T-helper 2 cell (primary cell): ENCODE measurements at places on chromosomes 1 and 21.

- DNase-seq = no peak
Measured at GRCh38 chr1:24294716-24295371, 24.3 kb upstream of the GRHL3 start.

- no peak for DNase-seq
Measured at GRCh38 chr1:109762821-109763645, 690 bp downstream of the EPS8L3 start.

- no peak for DNase-seq
Measured at GRCh38 chr1:64093941-64094340, 109.5 kb upstream of the UBE2U start.

DNA sequence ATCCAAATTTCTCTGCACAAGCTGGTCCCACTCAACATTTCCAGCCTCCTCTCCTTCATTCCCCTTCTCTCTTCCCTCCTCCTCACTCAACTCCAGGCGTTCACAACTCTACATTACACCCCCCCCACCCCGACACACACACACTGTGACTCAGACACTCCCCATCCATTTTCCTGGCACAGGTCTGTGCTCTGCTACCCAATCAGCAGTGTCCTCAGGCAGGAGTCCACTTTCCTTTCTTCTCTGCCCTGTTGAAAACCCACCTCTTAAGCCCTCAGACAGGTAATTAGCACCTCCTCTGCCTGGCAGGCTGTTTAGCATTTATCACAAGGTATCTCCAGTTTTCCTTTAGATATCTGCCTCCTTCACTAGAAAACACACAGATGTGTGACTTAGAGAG, 8.8 kb upstream of the LMX1A start:
- no peak for DNase-seq

- DNase-seq = no peak
Measured at GRCh38 chr1:23188434-23188884, 19.8 kb upstream of the LUZP1 start.

GRCh38 chr1:166969074-166969677, 6.2 kb downstream of the ILDR2 start:
- no peak for DNase-seq

DNA sequence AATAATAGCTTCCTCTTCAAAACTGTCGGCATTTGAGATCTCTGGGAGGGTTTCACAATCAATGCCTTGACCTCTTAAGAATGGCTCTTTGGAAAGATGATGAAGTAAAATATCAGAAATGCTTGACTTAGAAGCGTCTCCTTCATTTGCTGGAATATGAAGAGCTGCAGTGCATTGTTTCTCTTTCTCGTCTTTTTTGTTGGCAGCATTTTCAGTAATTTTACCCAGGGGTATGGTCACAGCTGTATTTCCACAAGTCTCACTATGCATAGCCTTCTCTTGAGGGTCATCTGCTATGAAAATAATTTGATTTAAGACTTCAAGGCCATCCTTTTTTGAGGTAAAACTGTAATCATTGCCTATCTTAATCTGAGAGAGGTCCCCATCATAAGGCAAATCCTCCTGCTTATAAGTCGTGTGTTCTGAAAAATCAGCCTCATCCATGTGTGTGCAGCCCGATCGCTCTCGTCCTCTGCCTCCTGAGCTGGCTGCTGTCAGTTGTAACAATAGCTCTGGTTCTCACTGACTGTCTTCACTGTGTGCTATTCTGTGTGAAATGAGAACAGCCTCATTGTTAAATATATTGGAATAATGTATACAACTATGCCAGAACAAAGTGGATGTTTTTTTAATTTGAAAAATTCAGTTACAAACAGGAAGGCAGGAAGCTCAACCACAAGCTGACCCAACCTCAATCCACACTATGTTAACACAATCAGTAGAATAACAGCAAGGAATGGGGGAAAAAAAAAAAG, 4.5 kb downstream of the AKNAD1 start:
- no peak for DNase-seq

DNA sequence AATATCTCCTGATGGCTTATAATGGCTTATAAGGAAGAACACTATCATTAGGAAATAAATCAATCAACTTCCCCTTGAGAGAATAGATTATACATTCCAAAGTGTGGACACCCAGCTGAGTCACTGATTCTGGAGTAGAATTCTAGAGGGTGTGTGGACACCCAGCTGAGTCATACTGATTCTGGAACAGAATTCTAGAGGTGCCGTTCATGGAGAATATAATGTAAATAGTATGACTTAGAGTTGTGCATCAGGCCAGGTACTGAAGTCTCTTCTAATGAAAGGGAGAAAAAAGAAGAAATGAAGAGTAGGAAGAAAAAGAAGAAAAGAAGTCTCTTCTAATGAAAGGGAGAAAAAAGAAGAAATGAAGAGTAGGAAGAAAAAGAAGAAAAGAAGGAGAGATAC, 2.4 kb upstream of the USP33 start:
- no peak for DNase-seq

DNA sequence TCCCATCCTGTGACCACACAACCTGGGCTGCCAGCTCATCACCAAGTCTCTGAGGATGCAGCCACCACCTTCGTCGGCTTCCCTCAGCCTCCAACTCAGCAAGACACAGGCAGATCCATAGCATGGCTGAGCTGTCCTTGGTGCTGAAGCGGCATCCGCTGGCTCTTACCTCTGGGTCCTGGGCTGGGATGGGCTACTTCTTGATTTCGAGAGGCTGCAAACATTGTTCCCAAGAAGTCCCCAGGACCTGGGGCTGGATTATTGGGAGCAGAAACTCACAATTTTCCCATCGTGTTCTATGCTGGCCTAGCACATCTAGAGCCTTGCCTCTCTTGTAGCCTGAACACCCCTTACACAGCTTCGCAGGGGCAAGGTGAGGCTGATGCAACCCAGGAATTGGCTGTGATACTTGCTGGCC, 24.9 kb upstream of the C1QA start:
- DNase-seq = peak; percentile 33

DNA sequence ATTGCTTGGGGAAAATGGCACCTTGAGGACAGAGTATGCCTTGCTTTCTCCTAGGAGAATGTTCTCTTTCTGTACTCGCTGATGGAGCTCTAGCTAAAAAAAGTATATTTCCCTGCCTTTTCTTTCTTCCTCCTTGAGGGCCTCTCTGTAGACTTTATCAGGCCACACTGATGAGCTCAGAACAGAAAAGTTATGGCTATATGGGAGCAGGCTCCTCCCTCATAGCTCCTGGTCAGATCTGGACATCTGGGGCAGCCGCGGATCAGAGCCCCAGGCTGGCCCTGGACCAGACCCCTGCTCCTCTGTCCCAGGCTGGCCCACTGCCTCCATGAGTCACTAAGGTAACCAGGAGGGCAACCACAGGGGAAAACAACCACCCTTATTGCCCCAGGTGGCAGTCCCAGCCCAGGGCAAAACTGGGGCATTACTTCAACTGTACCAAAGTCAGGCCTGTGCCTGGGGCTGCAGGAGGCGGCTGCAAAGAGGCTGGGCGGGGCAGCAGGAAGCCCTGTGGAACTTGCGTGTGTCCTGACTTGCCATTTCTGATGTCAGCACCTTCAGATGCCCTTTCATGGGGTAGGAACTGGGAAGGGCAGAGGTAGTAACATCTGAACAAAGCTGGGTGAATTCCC, 26.3 kb upstream of the ZNF648 start:
- DNase-seq = peak; percentile 53

DNA sequence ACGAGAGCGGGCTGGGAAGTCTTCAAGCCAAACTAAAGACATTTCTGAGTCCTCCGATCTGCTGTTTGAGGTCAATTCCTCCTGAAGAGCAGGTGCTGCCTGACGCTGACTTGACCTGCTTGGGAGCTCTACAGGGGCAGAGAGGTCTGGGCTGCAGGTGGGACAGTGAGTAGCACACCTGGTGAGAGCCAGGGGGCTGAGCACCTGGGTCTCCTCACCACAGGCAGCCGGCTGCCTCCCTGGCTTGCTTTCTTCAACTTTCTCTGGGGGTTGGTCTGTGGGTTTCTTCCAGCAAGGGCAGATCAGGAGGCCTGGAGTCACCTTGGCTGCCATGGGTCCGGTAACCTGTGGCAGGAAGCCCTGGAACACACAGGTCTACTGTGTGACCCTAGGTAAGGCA, 107.4 kb upstream of the EDN2 start:
- no peak for DNase-seq

DNA sequence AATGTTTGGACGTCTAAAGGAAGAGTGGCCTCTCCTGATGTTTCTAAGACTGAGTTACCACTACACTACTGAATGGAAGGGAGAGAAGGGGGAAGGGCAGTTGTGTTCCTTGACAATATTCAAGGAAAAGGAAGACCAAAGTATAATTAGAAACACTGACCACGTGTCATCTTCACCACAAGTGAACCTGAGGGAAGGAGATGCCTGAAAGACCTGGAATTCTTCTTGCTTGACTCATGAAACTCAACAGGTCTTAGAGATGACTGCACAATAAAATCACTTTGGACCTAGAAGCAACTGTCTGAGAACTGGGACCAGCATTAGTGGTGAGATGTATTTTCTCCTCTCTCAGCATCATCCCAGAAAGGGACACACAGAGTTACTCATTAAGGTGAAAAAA, 56.7 kb downstream of the PTPN14 start:
- DNase-seq = no peak

DNA sequence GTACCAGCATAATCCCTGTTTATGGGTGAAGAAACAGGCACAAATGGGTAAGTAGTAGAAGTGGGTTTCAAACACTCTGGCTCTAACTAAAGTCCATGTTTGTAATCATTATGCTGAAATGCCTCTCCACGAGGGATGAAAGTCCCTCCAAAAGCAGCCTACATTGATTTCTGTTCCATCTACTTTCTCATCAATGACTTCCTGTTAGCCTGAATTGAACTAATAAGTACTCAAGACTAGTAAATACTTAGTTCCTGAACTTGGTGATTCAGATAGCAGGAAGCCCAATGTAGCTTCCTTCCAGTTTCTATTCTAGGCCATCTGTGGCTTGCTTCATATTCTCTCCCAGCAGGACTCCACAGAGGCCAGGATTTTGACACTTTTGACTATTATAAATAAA, 11.3 kb upstream of the BACH1 start:
- DNase-seq = no peak

DNA sequence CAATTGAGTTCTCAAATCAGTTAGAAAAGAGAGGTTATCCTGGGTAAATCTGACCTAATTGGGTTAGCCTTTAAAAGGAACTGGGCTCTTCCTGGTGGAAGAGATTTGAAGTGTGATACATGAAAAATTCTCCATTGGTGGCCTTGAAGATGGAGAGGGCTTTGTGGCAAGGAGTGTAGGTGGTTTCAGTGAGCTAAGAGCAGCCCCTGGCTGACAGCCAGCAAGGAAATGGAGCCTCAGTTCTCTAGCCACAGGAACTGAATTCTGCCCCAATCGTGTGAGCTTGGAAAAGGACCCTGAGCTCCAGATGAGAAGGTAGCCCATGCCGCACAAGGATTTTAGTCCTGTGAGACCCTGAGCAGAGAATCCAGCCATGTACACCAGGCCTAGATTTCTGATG, 12.7 kb upstream of the HYI start:
- no peak for DNase-seq

- no peak for DNase-seq
Measured at GRCh38 chr1:8040586-8040985, 14.5 kb upstream of the ERRFI1 start.

GRCh38 chr1:3638027-3638426, 11.9 kb downstream of the WRAP73 start:
- DNase-seq = no peak

- no peak for DNase-seq
Measured at GRCh38 chr21:43652616-43653015, 6.7 kb downstream of the HSF2BP start.

GRCh38 chr1:101781201-101781831, 215.4 kb downstream of the OLFM3 start:
- DNase-seq = no peak

DNA sequence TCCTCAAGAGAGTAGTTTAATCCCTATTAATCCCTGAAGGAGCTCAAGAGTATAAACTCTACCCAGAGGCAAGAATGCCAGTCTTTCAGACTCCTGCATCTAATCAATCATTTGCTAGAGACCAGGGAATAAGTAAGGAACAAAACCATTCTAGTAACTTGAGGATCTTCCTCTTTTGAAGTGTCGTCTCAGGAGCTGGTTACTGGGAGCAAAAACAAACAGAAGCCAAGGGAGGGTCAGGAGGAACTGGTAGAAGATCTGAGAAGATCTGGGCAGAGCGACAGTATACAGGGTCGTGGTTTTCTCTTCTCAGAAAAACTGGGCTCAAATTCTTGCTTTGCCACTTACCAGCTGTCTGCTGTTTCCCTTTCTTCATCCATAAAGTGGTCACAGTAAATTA, 69.3 kb downstream of the RPS6KA1 start:
- DNase-seq = no peak
